Aorta (tissue), 5 donors: ENCODE measurements at places on chromosomes 5 and 9. TPM values are rescaled to one million over a fixed set of nuclear protein-coding genes. Genes with fewer than 3 reads are reported as not detected.
A peak's percentile ranks its signal among the peaks of the same experiment; 100 is the strongest.

DNA sequence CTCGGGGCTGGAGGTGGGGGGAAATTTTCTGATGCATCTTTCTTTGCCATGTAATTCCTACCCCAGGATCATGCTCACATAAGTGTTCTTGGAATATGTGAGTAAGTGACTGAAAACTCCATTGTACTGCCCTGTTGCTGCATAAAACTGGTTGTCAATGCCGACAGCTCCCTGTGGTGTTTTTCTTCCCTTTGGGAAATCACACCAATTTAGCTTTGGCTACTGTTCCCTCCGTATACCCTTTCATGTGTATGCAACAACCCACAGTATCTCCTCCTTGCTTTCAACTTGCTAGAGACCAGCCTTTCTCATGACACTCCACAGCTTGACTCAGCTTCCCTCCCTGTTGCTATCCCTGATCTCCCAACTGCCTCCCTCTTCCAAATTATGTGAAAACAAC, 240.6 kb downstream of the TRIM32 start:
- no peak overlapping the region for H3K27ac ChIP-seq
- no peaks in the 10 kb centered on the region for H3K27me3 ChIP-seq
- H3K4me1 ChIP-seq, result no peaks in the 10 kb centered on the region
- no peak for DNase-seq

PCDHB1 gene
- not detected for polyA plus RNA-seq

DNA sequence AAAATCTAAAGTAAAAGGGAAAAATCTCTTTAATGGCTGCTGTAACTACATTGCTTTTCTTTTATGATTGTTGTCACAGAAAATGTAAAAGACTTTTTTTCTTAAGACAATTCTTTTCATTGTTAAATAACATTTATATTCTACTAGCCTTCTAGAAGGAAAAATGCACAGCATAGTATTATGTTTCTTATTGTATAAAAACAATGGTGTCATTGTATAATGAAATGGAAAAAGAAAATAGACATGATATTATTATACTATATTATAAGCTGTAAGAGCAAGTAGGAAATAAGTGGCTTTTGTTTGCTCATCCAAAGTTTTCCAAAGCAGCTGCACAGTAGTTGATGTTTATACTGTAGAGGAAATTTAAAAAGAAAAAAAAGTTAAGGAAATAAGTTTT, 1021.7 kb downstream of the EFNA5 start:
- no peak overlapping the region for H3K27ac ChIP-seq
- no peaks in the 10 kb centered on the region for H3K4me1 ChIP-seq
- no peaks in the 10 kb centered on the region for H3K36me3 ChIP-seq
- H3K4me3 ChIP-seq, result no peak overlapping the region
- no peaks in the 10 kb centered on the region for H3K27me3 ChIP-seq

DNA sequence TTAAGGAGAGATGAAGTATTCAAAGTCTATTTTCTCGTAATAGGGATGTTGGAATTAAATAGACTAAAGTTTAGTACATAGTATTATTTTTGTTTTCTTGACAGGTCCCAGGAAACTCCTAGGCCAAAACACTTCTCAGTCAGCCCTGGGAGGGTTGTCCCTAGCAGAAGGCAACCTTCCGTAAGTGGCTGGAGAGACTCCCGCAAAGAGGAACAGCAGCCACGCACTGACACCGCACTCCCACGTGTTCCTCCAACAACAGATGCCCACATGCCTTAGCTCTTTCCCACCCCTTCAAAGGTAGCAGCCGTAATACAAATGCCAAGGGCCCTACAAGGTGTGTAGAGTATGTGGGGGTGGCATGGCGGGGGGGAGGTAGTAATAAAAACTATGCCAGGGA, 28.4 kb downstream of the PCDHGC5 start:
- no peak for DNase-seq
- no peaks in the 10 kb centered on the region for H3K36me3 ChIP-seq
- H3K4me1 ChIP-seq, result peaks cover 2% of the 10 kb centered on the region
- no peaks in the 10 kb centered on the region for H3K27me3 ChIP-seq

CBY3 gene
- not detected for polyA plus RNA-seq

- no peaks in the 10 kb centered on the region for H3K36me3 ChIP-seq
- no peak overlapping the region for H3K27ac ChIP-seq
- DNase-seq, result peak; percentile 64
- H3K27me3 ChIP-seq, result no peaks in the 10 kb centered on the region
Measured at GRCh38 chr5:24621792-24622191, 23.0 kb downstream of the CDH10 start.

GRCh38 chr5:32403760-32404159, 40.8 kb downstream of the ZFR start:
- no peak overlapping the region for H3K27ac ChIP-seq
- no peak for DNase-seq
- H3K4me1 ChIP-seq, result no peaks in the 10 kb centered on the region
- H3K36me3 ChIP-seq, result peaks cover 11% of the 10 kb centered on the region
